ENCODE measurements at places on chromosomes 11 and 22.
A peak's percentile ranks its signal among the peaks of the same experiment; 100 is the strongest.

DNA sequence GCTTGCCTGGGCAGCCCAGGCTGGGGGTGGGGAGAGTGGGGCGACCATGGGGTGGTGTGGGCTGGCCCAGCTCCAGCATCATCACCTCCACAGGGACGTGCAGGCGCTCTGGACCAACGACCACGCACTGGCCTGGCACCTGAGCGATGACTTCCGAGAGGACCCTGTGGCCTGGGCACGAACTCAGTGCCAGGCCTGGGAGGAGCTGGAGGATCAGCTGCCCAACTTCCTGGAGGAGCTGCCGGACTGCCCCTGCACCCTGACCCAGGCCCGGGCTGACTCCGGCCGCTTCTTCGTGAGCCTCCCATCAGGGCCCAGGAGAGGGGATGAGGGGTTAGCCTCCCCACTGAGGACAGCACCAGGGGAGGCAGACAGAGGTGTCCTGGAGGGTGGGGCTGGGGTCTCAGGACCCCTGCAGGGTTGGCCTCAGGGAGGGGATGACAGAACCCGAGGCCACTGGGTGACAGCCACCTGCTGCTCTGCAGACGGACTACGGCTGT, 3.8 kb downstream of the SUSD2 start:
- DNase-seq: no peak

DNA sequence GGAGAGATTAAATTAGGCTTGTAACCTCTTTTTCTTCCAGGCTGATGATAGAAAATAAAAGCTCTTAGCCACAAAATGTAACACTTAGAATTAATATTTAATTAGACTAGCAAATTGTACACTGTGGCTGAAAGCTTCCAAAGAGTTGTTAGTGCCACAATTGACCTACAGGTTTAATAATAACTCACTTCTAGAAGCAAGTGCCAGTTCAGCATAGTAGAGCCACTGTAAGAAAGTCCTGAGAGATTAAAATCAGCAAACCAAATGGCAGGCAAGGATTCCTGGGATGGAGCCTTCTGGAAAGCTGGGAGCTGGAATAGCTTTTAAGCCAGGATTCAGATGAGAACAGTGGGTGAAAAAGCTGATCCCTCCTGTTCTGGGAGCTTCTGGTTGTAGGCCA, 131.0 kb downstream of the ELP4 start:
- DNase-seq: no peak

DNA sequence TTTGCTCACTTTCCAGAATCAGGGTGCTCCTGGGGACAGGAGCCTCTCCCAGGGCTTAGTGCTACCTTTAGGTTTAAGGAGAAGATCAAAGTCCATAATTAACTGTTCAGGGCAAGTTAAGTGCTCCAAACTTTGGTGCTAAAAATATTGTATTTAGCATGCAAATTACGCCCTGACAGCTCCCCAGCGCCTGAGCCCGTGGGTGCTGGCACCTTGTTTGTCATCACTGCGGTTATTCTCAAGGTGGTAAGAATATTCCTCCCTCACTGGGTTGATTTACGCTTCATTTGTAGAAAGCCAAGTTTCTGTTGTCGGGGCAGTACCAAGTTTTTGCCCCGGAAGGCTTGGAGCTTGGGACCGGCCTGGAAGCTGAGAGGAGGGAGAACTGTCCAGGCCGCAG, 21.3 kb downstream of the ANKK1 start:
- DNase-seq: no peak

- DNase-seq: no peak
These were observed 1.5 kb upstream of the SIPA1 start for GRCh38 chr11:65636108-65637031.

GRCh38 chr11:102361086-102362031, 14.3 kb downstream of the BIRC2 start:
- no peak for DNase-seq

DNA sequence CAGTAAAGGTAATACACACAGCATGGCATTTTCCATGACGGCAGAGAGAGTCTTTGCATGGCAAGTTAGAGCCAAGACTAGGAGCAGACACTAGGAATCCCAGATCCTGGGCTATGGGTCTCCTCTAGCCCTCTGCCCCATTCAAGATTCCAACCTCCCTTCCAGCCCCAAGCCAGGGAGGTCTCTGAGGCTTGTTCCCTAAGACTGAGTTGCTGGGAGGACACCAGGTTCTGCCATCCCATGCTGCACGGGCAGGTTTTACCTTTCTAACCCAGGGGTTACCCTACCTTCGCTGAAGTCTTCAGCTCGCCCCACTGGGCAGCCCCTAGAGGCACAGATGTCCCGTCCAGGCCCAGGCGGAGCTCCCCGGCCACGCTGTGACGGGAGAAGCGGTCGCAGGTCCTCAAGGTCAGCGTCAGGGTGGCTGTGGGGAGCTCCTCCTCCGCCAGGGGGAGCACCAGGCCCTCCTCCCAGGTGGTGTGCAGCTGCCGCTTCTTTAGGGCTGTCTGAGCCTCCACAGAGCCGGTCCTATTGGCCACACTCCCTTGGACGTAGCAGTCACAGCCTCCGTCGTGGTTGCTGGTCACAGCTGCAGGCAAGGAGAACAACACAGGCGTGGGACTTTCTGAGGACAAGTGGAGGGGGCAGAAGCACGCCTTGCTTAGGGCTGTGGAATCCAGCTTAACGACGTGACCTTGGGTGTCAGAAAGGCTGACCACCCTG, 33.8 kb downstream of the SYT13 start:
- peak; percentile 83 for DNase-seq

DNA sequence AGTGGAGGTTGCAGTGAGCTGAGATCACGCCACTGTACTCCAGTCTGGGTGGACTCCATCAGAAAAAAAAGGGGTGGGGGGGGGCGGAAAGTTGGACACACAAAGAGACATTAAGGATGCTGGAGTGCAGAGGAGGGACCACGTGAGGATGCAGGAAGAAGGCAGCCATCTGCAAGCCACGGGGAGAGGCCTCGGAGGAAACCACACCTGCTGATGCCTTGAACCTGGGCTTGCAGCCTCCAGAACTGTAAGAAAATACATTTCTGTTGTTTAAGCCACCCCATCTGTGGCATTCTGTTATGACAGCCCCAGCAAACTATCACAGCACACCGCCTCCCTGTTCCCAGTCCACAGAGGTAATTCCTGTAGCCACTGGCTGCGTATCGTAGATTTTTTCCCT, 9.2 kb upstream of the STIP1 start:
- DNase-seq: no peak

GRCh38 chr11:429391-429790, 12.4 kb downstream of the ANO9 start:
- DNase-seq: no peak
